ENCODE measurements at places on chromosomes 3 and 15. TPM values are rescaled to one million over a fixed set of nuclear protein-coding genes. Genes with fewer than 3 reads are reported as not detected.

The SLCO2A1 gene
- 0.47 TPM for total RNA-seq

The SLC49A4 gene
- 30.3 TPM for total RNA-seq

The H1-8 gene
- not detected for total RNA-seq

DNA sequence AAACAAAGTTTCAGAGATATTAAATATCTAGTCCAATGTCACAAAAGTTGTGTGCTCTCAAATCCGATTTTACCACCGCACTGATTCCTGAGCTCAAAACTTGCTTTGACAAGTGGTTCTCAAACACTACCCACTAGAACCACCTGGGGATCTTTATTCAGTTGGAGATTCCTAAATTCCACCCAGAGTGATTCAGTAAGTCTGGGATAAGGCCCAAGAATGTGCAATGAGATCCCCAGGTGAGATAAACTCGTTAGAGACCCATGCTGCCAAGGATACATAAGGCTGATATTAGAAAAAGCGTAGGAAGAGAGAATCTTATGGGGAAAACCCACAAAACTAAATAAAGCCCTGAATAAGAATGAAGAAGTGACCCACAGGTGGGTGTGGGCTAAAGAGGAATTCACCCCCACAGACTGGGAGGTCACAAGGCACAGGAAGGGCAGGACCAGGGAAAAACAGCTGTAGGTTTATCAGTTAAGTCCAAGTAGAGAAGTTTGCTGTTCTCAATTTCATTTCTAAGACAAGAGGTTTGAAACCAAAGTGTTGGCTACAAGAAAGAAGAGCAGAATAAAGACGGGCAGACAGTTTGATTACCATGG lies 11.5 kb upstream of the RPS17 start:
- peak; percentile 65 for DNase-seq

DNA sequence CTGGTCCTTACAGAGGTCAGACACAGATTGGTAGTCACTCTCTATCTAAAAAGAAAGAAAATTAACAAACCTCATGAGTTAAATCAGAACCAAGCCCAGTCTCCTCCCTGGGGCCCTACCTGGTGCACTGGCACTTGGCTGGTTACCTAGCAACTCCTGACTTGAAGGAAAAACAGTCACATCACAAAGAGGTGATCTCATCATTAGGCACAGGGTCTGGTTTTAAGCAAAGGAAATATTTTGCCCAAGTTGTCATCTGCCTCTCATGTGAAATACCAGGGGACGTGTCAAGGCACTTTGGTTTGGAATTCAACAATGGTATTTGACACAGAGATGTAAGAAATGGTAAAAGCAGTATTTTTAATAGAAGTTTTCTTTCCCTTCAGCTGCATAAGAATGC lies 47.7 kb upstream of the FMN1 start:
- peak; percentile 98 for DNase-seq

GRCh38 chr3:133562376-133562775 lies 11.1 kb upstream of the CDV3 start:
- DNase-seq = no peak

- DNase-seq = no peak
Observed at GRCh38 chr3:45215466-45215865, 10.6 kb downstream of the TMEM158 start.

DNA sequence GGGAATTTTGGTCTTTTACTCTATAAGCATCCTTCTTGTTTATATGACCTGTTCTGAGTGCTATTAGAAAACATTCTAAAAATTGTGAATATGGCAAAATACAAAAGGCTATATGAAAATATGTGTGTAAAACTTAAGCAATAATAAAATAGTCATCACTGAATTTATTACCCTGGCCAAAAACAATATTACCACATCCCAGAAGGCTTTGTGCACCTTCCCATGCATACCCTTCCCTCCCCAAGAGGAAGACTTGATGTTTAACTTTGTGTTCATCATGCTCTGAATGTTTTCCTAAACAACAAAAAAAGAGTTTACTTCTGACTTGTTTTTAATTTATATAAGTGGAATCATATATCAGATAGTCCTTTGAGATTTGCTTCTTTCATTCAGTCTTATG lies 155.1 kb upstream of the TNIK start:
- DNase-seq = no peak

DNA sequence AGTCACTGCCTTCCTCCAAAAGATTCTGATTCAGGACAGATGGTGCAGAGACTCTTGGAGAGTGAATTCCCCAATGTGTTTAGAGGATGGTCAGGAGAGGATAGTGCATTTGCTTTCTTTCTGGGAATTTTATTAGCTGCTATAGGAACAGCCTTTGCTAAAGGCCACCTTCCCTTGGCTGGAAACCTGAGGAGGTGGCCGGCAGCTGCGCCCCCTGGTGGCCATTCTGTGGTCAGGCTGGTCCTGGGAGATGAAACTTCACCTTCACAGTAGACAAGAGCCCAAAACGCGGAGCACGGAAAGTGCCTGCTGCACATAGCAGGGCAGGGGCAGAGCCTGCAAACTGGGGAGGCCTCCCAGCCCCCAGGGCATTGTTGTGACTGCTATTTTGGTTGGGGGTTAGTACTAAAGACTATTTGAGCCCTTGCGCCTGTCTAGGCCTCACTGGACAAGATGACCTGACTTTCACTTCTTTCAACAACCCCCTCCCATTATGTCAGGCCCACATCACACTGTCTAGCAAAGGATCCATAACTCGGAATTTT lies 34.3 kb downstream of the SEC22C start:
- peak; percentile 36 for DNase-seq

GRCh38 chr15:44011238-44011854 lies 183.7 kb downstream of the FRMD5 start:
- DNase-seq = no peak

- DNase-seq = no peak
Observed at GRCh38 chr3:124621498-124621897, 108.8 kb upstream of the UMPS start.
